ENCODE measurements at places on chromosomes 1 and 21. TPM values are rescaled to one million over a fixed set of nuclear protein-coding genes. Genes with fewer than 3 reads are reported as not detected.

- DNase-seq: no peak
These were observed 75.3 kb upstream of the WDR26 start for GRCh38 chr1:224509907-224510306.

TNNT2 gene
- 49.6 TPM for polyA plus RNA-seq

DNA sequence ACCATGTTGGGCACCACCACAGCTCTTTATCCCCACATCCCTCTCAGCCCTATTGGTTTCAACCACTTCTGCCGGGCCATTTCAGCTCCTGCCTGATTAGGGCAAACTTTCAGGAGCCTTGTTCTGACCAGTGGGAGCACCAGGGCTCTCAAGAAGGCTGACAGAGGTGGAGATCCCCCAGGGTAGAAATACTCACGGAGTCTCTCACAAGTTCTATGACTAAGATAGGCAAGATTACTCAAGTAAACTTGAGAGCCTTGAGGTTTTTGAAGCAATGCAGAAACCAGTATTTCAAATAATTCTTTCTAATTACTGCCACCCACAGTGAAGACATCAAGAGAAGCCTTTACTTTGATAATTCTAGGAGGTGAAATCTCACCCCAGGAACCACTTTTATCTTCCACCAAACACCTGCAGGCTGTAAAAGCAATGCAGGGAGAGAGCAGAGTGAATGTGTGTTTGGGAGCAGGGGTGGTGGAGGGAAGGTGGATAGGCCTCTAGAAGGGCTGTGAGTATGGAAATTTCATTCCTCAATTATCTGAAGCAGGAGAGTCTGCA, 6.6 kb upstream of the PTCH2 start:
- DNase-seq: no peak

DNA sequence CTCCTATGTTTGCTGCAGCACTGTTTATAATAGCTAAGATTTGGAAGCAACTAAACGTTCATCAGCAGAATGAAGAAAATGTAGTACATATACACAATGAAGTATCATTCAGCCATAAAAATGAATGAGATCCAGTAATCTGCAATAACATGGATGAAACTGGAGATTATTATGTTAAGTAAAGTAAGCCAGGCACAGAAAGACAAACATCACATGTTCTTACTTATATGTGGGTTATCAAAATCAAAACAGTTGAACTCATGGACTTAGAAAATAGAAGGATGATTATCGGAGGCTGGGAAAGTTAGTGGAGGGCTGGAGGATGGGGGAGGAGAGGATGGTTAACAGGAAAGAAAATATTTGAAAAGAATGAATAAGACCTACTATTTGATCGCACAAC, 1017.6 kb downstream of the KCNT2 start:
- no peak for DNase-seq

LRRC38 gene
- 0.25 TPM for polyA plus RNA-seq

DNA sequence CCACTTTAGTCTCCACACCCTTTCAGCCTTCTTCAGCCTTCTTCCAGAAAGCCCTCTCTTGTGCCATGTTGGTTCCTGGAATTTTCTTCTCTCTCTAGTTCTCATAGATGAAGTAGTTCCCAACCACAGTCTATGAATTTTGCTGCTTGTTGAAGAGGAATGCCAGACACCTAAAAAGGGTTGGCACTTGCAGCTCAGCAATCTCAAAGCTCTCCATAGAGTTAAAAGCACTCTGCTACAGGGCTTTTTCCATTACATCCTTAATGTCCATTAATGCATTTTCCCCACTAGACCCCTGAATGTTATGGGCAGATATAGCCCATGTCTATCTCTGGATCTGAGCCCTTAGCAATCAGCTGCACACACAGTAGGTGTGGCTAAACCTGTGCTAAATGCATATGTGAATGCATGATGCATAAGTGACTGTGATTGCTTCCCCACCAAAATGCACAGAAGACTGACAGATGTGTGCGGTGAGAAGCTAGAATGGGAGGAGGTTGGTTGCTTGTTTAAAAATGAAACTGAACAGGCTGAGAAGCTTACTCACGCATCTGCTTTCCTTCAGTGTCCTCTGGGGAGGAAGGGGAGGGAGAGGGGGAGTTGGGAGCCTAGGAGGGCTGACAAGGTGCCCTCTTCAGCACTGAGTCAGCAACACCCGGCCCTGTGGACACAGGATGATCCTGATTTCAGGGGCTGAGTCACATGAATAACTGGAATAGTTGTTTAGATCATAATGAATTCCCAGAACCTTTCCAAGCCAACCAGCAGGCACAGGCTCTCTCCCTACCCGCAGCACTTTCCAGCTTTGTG, 146.1 kb upstream of the FGGY start:
- no peak for DNase-seq

AADACL4 gene
- polyA plus RNA-seq: 0.97 TPM

ZNF678 gene
- 15.8 TPM for polyA plus RNA-seq

DNA sequence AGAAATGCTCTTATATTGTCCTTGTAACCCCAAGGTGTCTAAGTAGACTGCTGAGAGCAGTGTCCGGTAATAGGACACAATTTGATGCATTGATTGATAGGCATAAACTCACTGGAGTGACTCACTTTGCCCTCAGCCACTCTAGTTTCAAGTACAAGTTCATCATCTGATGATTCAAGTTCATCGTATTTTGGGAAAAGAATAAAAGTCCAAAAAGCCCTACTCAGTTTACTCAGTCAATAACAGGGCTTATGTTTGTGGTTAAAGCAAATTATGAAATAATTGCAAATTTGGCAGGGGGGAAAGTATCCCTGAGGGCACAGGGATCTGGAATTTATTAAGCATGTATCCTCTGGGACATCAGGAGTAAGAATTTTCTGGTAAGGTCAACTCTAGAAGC, 7.6 kb upstream of the ATF3 start:
- no peak for DNase-seq

GRCh38 chr21:33244779-33245105, 15.0 kb downstream of the IFNAR2 start:
- no peak for DNase-seq

DNA sequence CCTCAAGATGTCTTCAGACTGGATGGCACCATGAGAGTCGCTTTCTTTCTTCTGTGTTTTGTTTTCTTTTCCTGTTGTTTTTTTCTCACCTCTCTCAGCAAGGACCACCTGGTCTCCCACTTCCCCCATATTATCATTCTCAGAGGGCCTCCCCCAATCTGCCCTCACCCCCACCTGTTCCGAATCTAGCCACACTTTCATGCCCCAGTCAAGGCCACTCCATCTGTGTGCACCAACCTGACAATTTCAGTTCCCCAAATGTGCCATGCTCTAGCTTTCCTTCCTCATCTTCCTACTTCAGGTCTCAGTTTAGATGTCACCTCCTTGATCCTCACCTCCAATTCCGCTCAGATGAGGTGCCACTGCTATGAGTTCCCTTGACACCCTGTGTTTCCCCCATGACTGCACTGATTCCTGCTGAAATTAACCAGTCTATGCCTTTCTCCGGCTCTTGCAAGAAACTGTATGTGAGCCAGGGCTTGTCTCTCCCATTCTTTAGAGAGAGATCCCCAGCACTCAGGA, 146.2 kb downstream of the PLPP3 start:
- no peak for DNase-seq

OR2L3 gene
- not detected for polyA plus RNA-seq

KRTAP11-1 gene
- not detected for polyA plus RNA-seq

EXTL1 gene
- 1.5 TPM for polyA plus RNA-seq

CACNA1S gene
- 0.51 TPM for polyA plus RNA-seq

GRCh38 chr1:228969953-228970800, 234.9 kb downstream of the RHOU start:
- DNase-seq: no peak

- DNase-seq: no peak
These were observed 24.3 kb downstream of the KCNJ6 start for GRCh38 chr21:37891972-37892371.

COA7 gene
- polyA plus RNA-seq: 16.6 TPM

DNA sequence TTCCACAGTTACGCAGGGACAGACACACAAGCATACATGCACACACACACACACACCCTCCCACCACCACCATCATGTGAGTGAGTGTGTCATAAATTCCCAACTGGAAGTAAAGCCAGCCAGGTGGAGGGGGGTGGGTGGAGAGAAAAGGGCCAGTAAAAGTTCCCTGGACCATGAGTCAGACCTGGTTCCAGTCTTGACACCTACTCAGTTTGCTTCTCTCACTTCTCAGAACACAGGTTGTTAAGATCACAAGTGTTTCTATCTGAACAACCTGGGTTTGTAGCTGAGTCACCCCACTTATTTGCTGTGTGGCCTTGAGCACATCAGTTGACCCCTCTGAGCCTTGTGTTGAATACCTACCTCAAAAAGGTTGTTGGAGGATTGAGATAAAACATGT, 9.6 kb downstream of the EPHA10 start:
- no peak for DNase-seq

DNA sequence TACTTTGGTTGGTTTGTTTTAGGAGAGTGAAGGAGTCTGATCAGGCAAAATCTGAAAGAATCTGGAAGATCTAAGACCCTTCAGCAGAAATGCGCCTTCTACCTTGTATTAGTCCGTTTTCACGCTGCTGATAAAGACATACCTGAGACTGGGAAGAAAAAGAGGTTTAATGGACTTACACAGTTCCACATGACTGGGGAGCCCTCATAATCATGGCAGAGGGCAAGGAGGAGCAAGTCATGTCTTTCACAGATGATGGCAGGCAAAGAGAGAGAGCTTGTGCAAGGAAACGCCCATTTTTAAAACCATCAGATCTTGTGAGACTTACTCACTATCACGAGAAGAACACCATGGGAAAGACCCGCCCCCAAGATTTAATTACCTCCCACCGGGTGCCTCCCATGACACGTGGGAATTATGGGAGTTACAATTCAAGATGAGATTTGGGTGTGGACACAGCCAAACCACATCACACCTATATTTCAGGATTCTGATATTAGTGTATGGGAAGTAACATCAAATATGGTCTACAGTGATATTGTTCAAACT, 99.3 kb downstream of the GLUL start:
- DNase-seq: no peak

GRCh38 chr1:192453360-192453992, 122.1 kb upstream of the RGS1 start:
- no peak for DNase-seq

F3 gene
- polyA plus RNA-seq: 44.9 TPM

C8B gene
- not detected for polyA plus RNA-seq

TMEM81 gene
- polyA plus RNA-seq: 3.3 TPM

MAP3K7CL gene
- polyA plus RNA-seq: 5.9 TPM

- no peak for DNase-seq
These were observed 41.4 kb upstream of the CCDC190 start for GRCh38 chr1:162902416-162902815.

DNA sequence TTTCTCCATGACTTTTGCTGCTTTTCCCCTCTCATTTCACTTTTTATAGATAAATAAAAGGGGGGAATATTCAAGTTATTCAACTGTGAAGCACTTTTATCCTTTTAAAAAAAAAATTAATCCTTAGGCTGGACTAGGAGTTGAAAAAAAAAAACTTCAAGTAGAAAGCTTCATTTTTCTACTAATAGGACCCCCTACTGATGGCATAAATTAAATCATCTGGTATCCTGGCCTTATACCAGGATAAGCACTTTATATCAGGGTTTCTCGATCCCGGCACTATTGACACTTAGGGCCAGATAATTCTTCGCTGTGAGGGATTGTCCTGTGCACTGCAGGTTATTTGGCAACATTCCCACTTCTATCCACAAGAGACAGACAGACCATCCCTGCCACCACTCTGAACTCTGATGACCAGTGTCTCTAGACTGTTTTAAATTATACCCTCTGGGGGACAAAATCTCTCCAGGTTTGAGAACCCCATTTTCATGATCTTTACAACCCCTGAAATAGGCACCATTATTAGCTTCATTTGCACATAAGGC, 17.6 kb downstream of the USP33 start:
- no peak for DNase-seq

GRCh38 chr1:12220890-12221289, 8.9 kb upstream of the VPS13D start:
- no peak for DNase-seq

DNA sequence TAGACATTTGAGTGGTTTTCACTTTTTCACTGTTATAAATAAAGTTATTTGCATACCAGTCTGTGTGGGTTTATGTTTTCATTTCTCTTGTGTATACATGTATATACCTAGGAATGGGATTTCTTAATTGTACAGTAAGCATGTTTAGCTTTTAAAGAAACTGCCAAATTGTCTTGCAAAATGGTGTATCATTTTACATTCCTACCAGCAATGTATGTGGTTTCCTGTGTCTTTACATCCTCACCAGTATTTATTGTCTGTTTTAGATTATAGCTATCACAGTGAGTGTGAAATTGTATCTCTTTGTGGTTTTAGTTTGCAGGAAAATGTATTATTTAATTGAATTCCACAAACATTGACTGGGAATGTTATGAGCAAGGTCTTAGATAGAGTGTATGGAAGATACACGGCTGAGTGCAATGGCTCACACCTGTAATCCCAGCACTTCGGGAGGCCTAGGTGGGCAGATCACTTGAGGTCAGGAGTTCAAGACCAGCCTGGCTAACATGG, 57.3 kb downstream of the MACF1 start:
- no peak for DNase-seq

ADAM30 gene
- polyA plus RNA-seq: not detected

RGS8 gene
- polyA plus RNA-seq: 0.04 TPM

DNA sequence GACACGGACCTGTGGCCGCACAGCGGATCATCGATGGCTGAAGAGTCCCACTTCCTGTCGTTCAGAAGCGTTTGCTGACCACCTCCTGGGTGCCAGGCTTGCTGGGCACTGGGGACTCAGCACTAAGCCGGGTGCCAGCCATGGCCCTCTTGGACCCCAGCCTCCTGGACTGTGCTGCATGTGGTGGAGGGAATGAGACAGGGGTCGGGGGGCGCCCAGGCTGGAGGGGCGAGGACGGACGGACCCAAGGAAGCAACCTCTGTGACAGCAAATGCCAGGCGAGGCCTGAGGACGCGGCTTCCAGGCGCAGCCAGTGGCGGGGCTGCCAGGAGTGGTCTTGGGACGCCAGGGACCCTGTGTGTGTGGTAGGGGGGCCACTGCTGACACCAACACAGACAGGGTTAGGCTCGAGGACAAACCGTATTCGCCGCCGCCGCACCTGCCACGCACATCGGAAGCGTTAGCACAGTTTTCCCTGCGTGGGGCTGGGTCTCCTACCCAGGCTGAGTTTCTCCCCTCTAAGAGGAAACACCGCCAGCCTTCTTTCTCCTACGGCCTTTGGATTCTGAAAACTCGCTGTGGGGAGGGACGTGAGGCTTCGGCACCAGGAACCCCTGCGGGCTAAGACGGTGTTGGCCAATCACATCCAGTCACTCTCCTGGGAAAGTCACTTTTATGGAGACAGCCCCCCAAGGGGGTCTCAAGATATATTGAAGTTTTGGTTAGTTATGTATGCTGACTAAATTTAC, 3.1 kb upstream of the MXRA8 start:
- DNase-seq: no peak

DNA sequence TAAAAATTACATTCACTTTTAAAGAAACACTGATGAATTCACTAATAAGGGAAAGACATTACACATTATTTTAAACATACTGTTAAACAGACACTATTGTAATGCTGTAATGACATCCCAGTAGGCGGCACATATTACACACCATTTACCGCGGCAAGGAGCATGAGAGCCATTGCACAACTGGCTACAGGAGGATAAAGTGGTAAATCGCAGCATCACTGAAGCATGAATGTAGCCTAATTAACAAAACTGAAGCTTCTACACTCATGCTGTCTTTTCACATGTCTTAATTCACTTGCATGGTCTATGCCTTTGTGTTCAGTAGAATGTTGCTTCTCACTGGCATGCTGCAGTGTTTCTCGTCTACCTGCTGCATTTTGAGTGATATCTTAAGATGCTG, 1046.0 kb downstream of the MRPL39 start:
- DNase-seq: no peak

GRCh38 chr1:8905582-8906191, 27.2 kb upstream of the ENO1 start:
- DNase-seq: no peak
